ENCODE measurements at places on chromosomes 11 and 22.

DNA sequence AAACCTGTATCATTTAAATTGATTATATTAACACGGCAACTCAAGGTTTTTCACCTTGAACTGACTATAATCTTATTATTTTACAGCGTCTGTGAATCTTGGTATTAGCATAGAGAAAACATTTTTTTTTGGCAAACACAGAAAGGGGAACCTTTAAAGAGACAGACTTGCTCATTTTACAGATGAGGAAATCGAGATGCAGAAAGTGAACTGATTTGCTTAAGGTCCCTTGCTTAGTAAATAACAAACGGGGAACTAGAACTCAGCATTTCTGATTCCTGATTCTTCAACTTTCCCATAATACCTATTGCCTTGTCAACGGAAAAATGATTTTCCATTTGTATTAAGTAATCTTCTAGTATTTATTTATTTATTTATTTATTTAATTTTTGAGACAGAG, 33.2 kb upstream of the CECR2 start:
- DNase-seq, result no peak

- DNase-seq, result peak; percentile 57
Observed at GRCh38 chr11:27084518-27084917, 43.9 kb downstream of the BBOX1 start.

- DNase-seq, result no peak
Observed at GRCh38 chr11:77142091-77142975, 14.3 kb downstream of the MYO7A start.

GRCh38 chr11:64206457-64207255, at the start of gene FERMT3:
Gene FERMT3 (plus strand): TSS chr11:64206721. CDS start chr11:64207365, 644 bp downstream.
- DNase-seq, result no peak

DNA sequence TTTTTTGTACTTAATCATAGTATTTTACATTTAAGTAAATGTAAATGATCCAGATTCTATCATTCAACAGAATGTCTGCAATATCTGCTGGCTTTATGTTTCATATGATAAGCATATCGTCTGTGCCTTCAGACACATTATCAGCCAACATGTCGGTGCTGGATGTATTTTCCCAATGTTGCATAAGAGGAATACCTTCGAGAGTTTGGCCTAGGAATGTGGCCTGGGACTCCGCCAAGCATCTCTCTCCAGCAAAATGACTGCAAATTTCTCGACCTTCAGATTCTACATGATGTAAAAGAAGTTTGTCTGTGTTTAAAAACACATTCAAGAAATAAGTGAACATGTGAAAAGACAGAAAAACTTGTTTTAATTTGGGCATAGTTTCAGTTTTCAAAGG, 6.9 kb downstream of the BDNF start:
- no peak for DNase-seq

- no peak for DNase-seq
Observed at GRCh38 chr22:45529105-45529504, 26.4 kb downstream of the FBLN1 start.

DNA sequence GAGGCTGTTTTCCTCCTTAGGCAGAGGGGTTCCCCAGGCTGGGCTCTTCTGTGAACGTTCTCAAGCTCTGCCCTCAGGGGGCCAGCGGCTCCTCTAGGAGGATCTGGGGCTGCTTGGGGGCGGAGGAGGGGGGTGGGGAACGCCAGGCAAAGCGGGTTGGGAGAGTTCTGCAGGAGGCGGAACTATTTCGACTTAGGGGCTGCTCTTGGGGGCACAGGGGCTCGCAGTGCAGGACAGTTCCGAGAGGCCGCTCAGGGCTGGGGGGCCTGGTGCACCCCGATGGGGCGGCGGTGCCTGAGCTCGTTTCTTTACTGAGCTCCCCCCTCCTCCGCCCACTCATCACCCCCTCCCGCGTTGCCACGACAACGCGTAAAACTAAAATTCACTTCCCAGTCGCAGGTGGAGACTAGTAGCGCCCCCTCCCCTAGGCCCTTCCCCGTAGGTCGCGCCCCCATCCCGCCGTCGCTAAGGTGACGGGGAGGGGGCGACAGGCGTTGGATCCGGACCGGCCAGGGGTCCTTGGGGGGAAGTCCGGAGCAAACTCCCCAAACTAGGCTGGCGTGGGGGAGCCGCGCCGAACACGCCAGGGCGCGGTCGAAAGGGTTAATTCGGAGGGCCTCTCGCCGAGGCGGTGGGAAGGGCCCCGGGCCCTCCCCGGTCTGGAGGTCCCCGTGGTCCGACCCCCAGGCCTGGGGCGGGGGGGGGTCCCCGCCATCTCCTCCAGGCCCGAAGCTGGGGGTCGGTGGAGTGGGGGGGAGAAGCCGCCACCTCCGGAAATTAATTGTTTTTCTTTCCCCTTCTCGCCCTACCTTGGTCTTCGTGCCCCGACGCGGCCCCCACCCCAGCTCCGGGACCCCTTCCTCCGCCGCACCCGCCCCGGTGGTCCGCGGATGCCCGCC, 857 bp downstream of the SHANK3 start:
- no peak for DNase-seq

- peak; percentile 50 for DNase-seq
Observed at GRCh38 chr11:119832202-119832935, 103.4 kb upstream of the NECTIN1 start.

DNA sequence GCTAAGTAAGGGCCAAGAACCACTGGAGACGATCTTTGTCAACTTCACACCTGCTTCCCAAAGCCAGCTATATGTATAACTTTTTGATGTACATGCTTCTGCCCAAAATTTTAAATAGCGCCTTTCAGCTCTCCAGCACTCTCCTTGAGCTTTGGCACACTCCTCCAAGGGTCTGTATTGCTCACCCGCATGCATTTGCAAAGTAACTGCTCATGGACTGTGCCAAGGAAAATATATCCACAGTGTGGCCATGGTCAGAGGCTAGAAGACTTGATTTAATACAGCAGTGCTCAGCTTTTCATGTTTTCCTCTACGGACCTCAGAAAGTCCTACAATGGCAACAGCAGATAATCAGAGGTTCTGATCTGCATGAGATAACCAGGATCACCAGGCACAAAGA, 550.1 kb downstream of the SOX6 start:
- no peak for DNase-seq

DNA sequence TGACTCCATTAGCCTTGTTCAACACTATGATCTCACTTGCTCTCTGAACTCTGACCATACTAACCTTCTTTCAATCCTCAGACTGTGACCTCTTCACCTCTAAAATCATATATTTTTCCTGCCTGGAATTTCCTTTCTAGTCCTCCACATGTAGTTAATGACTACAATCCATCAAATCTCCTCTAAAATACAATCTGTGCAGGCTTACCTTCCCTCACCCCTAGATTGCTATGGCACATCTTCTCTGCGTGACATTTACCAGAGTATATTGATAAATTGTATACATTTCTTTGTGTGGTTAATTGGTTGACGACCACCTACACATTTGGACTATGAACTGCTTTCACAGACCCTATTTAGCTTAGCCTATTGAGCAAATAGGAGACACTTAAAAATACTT, 1330.2 kb upstream of the TENM4 start:
- no peak for DNase-seq

GRCh38 chr11:111521135-111521534, 6.6 kb downstream of the HOATZ start:
- peak; percentile 53 for DNase-seq

DNA sequence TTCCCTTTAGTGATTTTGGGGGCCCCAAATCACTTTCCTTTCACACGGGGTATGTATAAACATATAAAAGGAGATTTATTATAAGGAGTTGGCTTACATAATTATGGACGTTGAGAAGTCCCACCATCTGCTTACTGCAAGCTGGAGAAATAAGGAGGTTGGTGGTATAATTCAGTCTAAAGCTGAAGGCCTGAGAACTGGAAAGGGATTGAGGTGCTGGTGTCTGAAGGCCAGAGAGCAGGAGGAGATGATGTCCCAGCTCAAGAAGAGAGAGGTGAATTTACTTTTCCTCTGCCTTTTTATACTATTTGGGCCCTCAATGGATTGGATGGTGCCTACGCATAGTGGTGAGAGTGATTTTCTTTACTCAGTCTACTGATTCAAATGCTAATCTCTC, 1.3 kb upstream of the ZNF202 start:
- DNase-seq, result no peak

DNA sequence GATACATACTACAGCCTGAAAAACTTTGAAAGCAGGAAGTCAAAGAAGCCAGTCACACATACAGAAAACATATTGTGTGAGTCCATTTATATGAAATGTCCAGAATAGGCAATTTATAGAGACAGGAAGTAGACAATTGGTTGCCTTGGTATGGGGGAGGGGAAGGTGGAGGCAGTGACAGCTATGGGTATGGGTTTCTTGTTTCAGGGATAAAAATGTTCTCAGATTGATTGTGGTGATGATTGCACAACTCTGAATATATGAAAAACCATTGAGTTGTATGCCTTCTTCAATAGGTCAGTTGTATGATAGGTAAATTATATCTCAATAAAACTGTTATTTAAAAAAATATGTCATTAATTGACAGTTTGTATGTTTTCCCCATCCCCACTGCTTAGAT, 137.6 kb downstream of the SNX19 start:
- DNase-seq, result no peak

GRCh38 chr11:120740380-120740779, 228.8 kb downstream of the GRIK4 start:
- no peak for DNase-seq

- peak; percentile 30 for DNase-seq
Observed at GRCh38 chr11:131666006-131666405, 295.6 kb downstream of the NTM start.

- DNase-seq, result peak; percentile 71
Observed at GRCh38 chr11:102564110-102564509, 33.6 kb upstream of the MMP7 start.

DNA sequence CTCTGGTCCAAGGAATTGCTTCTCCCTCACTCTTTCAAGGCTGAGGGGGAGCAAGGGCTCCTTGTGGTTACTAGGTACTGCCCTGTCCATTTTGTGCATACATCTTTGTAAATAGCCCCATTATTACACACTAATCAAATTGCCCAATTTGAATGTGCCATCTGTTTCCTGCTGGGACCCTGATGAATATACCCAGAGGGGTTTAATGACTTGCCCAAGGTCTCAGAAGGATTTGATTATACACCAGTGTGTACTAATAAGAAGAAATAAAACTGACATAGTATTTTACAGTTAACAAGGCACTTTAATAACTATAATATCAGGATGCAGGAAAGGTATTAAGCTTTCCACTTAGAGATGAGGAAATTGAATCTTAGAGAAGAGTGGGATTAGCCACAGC, 64.6 kb upstream of the PTPRJ start:
- DNase-seq, result no peak

- DNase-seq, result peak; percentile 23
Observed at GRCh38 chr22:22787786-22788459, 99.7 kb upstream of the IGLL5 start.

GRCh38 chr11:29564486-29564885, 452.3 kb downstream of the KCNA4 start:
- DNase-seq, result no peak

GRCh38 chr11:123640677-123641494, 13.5 kb downstream of the SCN3B start:
- peak; percentile 31 for DNase-seq

- no peak for DNase-seq
Observed at GRCh38 chr11:22192642-22193347, at the start of gene ANO5. Gene ANO5 (plus strand): TSS chr11:22193085. CDS start chr11:22193493, 408 bp downstream.

GRCh38 chr22:39716534-39716933, 146.0 kb downstream of the CACNA1I start:
- no peak for DNase-seq

DNA sequence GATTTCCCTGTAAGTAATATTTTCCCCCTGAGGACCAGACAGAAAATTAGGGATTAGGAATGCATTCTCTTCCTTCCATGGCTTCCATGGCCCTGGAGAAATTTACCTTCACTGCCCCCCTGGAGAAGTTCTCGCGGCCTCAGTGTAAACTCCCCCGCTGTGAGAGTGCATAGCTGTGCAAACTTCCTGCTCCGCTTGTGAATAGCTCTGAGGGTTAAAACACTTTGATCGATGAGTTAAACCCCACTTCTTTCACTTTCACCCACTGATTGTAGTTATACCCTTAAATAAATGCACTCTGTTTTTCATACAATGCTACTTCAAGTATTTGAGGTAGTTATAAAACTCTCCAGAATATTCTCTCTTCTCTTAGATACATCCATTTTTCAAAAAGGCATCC, 190.8 kb downstream of the DSCAML1 start:
- no peak for DNase-seq

DNA sequence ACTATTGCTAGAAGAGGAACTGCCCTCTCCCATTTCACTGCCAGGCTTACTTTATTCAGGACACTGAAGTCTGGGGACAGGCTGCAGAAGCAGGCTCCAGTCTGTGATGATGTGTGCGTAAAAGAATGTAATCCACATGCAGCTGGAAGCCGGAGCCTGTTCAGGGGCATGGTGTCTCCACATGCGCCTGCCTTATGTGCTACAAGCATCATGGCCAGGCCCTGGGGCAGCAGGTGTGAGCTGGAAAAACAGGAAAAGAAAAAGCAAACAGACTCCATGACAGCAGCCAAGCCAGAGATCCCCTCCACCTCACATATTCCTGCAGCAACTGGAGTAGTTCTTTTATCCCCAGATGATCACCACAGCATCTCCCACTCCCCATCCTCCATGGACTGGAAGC, 33.4 kb downstream of the ARFGAP2 start:
- DNase-seq, result peak; percentile 85

- no peak for DNase-seq
Observed at GRCh38 chr11:118652681-118653181, 26.7 kb downstream of the TREH start.

DNA sequence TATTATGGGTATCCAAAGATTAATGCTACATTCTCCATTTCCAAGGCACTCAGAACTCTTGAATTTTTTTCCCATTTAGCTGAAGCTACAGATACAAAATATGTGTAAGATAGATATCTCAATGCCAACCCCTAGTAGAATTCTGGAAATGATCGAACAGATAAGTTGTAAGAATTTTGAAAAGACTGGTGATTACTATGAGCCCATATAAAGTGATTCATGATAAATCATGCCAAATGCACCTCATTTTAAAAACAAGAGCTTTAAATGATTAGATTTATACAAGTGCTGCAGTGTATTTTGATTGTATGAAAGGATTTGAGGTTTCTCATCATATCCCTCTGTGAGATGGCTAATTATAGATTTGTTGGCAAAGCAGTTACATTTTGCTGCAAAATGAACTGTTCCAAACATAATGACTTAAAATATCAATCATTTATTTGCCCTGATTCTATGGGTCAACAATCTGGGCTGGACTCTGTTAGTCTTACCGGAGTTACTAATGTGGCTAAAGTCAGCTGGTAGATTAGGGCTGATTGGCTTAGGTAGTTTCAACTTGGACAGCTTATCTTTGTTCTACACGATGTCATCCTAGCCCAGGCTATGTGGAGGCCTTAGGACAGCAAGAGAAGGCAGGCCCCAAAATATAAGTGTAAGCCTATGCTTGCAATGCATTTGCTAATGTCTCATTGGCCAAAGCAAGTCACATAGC, 3.4 kb downstream of the OR10V1 start:
- DNase-seq, result no peak

- peak; percentile 25 for DNase-seq
Observed at GRCh38 chr11:77127235-77127911, 673 bp upstream of the MYO7A start.

GRCh38 chr11:75100314-75100713, 3.6 kb upstream of the OR2AT4 start:
- DNase-seq, result peak; percentile 51

GRCh38 chr11:128803449-128804245, 63.4 kb downstream of the KCNJ1 start:
- no peak for DNase-seq

- no peak for DNase-seq
Observed at GRCh38 chr11:17543041-17543440, 1.2 kb downstream of the USH1C start.

- DNase-seq, result no peak
Observed at GRCh38 chr11:20596205-20597153, 2.9 kb upstream of the SLC6A5 start.

GRCh38 chr11:113876798-113877669, 1.7 kb upstream of the USP28 start:
- DNase-seq, result no peak

Data from fibroblast of skin of back (primary cell).